Activated CD4-positive, alpha-beta T cell treated with anti-CD3 and anti-CD28 coated beads for 48 hours (primary cell): ENCODE measurements at places on chromosomes 6 and 20.

DNA sequence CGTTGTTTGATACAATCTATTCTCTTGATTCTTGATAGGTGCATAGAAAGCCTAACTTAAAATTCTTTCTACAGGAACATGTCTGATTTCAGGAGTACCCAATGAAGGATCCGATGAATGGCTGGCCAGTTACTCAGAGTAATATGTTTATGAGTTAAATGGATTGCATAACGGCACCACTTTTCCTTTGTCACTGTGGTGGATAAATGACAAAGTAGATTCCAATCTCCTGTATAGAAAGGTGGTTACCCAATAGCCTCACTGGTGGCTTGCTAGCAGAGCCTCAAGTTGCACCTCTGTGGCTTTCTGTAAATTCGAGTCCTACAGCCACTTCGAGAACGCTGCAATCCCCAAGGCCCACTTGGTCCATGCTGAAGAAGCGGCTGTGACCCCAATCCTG is 28.4 kb downstream of the LHFPL5 start:
- no peak for DNase-seq

GRCh38 chr6:104955491-104955890 is 1.4 kb upstream of the LIN28B start:
- no peak for DNase-seq

GRCh38 chr6:85360794-85361642 is 88.9 kb upstream of the NT5E start:
- DNase-seq = no peak

GRCh38 chr6:163712566-163712961 is 298.0 kb downstream of the QKI start:
- no peak for DNase-seq

- no peak for DNase-seq
Measured at GRCh38 chr20:50014570-50015562, 32.1 kb downstream of the SNAI1 start.

DNA sequence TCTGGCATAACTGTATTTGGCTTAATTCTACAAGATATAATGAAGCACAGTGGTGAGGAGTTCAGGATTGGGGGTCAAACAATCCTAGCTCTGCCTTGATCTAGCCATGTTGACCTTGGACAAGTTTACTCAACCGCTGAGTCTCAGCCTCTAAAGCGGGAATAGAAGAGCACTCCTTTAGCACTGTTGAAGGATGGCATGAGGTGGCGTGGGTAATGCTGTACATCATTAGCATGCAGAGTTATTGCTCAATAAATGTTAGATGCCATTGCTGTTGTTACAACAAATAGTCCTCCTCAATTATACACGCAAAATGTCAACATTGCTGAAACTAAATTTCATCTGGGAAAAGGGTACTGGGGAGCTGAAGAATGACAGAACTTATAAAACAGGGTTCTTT is 78.6 kb downstream of the KIF13A start:
- DNase-seq = no peak

DNA sequence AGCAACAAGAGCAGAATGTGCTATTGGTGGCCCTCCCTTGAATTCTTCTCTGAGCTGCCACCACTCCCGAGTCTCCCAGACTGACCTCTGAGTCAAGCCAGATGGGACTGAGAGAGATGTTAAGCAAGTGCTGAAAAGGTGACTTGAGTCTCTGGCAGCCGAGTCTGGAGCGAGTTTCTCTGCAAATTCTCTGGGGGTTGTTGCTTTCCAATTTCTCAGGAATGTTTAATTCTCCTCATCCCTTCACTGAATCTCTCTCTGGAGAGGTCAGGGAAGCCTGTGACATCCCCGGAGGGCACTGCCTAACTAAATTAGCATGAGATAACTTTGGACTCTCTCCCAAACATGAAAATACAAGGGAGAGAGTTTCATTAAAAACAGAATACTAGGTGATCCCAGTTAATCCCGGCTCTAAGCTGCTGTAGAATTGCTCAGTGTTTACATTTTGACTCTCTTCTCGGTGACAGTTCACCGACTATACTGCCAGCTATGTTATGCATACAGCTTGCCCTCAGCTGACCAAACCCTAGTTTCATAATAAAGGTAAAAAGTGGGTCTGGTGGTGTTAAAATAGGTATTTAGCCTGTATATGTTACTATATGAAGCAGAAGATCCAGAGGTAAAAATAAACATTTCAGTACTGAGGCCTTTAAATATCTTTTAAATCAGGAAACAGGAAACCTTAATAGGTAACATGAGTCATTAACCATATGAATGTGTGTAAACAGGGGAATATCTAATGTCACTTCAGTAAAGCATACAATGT is 157.9 kb downstream of the FOXC1 start:
- no peak for DNase-seq

DNA sequence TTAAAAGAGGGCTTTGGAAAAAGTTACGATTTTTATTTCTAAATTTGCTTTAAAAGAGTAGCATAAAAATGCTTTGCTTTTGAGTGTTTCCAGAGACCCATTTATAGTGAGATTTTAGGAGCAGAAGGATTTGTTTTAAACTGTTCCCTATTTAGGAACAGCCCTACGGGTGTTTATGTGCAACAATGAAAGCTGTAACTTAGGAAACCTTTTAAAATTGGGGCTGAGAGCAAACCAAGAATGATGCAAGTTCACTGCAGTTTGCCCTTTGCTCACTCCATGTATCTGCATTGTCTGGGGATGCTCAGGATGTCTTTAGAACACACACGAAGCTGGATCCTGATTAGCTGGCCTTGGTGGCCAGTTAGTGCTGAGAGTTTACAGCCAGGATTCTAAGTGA is 40.9 kb downstream of the GHRH start:
- no peak for DNase-seq

DNA sequence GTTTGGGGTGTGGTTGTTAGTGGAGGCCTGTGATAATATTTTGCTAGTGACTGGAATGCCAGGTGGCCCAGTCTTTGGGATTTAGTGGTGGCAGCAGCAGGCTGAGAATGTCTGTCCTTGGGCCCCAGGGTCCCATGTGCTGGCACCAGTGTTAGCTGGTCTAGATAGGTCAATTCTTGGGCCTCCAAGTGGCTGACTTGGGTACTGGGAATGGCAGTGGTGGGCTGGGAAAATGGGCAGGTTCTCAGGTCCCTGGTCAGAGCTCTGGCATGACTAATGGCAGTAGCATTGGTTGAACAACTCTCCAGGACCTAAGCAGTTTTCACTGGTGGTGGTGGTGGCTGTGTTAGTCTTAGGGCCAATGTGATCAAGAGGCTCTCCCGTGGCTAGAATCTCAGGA is 50.3 kb downstream of the OLIG3 start:
- DNase-seq = no peak

DNA sequence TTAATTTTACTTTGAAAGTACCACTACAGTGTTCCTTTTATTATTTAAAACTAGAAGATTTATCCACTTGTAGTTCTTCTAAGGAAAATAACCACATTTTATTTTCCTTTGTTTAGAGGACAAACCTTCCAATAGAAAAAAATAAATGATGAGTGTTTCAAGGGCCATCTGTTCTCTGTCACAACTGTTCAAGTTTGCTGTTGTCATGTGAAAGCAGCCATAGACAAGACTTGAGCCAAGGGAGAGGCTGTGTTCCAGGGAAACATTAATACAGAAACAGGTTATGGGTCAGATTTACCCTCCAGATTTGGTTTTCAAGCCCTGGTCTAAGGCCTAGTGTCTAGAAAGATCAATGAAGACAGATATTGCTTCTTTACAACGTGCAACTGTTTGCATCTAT is 463.6 kb downstream of the C6orf118 start:
- no peak for DNase-seq

DNA sequence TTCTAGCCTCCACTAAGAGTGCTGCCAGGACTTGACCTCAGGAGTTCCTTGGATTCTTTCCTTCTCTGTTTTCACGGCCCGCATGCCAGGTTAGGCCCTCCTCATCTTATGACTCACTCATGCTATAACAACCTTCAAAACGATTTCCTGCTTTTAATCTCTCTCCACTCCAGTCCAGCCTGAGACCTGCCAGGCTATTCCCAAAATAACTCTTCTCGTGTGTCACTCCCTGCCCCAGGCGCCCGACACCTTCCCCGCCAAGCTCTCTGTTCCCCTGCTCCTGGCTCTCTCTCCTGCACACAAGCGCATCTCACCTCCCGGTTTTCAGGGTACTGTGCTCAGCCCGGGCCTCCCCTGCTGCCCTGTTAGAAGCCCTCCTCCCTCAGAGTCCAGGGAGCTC is 64.1 kb upstream of the RPS6KA2 start:
- no peak for DNase-seq

- no peak for DNase-seq
Measured at GRCh38 chr6:47141171-47141570, 99.0 kb upstream of the ADGRF1 start.

- no peak for DNase-seq
Measured at GRCh38 chr6:120945905-120946594, 388.2 kb downstream of the TBC1D32 start.

GRCh38 chr6:108853077-108853476 is 4.9 kb downstream of the ARMC2 start:
- DNase-seq = no peak

GRCh38 chr6:145151624-145152023 is 583.7 kb downstream of the EPM2A start:
- no peak for DNase-seq

DNA sequence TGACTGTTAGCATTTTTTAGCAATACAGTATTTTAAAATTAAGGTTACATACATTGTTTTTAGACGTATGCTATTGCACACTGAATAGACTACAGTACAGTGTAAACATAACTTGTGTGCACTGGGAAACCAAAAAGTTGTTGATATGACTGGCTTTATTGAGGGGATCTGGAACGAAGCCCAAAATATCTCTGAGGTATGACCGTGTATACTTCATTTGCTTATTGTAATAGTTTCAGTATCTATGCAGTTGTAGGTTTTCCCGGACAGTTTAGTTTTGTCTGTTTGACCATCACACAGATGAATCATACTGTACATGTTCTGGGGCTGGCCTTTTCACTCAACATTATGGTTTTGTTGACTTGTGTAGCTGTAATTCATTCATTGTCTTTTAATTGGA is 6.9 kb upstream of the ZBTB12 start:
- no peak for DNase-seq

DNA sequence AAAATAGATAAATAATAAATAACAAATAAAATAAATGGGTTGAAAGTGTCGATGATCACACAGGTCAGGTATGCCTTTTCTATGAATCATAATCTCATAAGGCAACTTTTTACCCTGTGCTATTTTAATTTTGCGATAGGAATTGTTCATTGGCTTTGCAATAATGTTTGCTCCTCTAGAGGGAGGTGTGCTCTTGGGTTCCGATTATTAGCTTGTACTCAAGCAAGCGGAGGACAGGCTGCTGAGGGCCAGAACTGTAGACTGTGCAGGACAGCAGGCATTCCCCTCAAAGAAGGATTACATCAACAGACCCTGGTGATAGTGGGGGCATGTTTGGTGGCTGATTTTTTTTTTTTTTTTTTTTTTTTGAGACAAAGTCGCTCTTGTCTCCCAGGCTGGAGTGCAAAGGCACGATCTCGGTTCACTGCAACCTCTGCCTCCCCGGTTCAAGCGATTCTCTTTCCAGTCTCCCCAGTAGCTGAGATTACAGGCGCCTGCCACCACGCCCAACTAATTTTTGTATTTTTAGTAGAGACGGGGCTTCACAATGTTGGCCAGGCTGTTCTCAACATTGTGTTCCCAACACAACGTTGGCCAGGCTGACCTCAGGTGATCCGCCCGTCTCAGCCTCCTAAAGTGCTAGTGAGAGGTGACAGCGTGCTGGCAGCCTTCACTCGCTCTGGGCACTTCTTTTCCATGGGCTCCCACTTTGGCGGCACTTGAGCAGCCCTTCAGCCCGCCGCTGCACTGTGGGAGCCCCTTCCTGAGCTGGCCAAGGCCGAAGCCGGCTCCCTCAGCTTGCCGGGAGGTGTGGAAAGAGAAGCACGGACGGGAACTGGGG is 35.6 kb downstream of the RIOK1 start:
- DNase-seq = no peak

DNA sequence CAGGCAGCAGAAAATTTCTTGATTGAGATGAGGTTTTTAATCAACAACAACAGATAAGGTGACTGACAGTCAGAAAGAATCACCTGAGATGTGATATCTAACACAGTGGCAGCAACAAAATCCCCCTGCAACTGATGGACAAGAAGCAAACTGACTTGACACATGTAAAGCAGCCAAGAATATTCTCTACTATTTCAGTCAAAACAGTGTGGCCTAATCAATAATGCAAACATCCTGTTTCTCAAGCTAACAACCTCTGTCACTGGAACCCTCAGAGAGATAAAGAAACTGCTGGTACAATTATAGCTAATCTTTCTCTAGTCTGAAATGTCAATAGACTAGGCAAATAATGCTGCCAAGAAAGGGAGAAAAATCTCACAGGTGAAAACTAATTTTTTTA is 4.6 kb upstream of the CGA start:
- no peak for DNase-seq

DNA sequence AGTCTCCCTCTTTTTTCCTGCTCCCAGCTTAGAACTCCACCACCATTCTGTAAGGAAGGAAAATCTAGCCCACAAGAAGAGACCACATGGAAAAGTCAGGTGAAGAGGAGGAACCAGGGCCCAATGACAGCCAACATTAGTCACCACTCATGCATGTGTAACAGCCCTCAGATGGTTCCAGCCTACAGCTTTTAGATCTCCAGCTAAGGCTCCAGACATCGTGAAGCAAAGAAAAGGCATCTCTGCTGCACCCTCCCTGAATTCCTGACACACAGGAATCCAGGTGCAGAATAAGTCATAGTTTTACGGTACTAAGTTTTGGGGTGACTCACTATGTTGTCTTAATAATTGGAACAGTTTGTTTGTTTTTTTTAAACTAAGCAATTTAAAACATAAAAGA is 25.5 kb downstream of the DCDC2 start:
- no peak for DNase-seq

DNA sequence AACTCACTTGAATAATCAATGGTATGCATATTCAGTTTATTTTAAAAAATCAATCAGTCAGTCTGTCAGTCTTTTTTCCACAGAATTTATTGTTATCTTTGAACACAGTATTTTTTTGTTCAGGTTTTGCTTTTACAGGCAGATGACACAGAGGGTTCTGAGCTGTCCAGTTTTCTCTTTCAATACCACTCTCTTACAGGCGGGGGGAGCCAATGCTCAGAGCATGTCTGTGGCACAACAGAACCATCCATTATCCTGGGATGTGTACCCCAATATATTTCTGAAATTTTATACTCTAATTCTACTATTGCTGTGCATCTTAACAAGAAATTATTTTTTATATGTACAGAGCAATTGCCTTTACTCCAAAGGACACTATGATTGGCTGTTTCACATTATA is 21.2 kb downstream of the ROS1 start:
- DNase-seq = no peak

DNA sequence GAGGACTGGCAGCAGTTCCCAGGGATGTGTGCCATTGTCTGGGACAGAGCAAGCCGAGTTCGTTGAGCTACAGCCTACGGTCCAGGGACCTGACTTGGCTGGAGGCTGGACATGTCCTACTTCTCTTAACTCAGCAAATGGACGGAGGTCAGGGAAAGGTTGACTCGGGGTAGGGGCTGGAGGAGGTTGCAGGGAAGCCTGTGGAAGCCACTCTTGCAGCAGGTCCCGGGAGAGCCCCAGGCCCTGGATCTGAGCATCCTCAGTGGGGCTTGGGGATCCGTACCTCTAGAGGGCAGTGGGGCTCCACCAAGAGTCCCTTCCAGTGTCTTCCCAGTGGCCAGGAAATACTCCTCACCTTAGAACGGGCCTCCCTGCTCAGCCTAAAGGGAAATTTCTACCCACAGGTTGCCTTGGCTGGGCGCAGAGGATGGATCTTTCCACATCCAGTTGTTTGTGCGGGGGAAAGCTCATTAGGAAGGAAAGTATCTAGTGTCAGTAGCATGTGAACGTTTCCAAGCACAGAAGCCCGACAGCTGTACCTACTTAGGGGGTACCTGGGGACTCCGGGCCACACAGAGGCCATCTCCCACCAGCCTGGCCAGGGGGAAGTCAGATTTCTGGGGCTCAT is 170.2 kb downstream of the NFATC2 start:
- peak; percentile 72 for DNase-seq
